ENCODE measurements at places on chromosomes 4 and X. TPM values are rescaled to one million over a fixed set of nuclear protein-coding genes. Genes with fewer than 3 reads are reported as not detected.

CPZ gene
- not detected for polyA plus RNA-seq

SPANXN3 gene
- not detected for polyA plus RNA-seq

POF1B gene
- polyA plus RNA-seq, result 3.9 TPM

HSFX3 gene
- polyA plus RNA-seq, result not detected

CFP gene
- 0.95 TPM for polyA plus RNA-seq

BRS3 gene
- not detected for polyA plus RNA-seq

MAGEA2B gene
- not detected for polyA plus RNA-seq

RNF212 gene
- 0.68 TPM for polyA plus RNA-seq

KIAA1210 gene
- polyA plus RNA-seq, result not detected

HSD17B13 gene
- polyA plus RNA-seq, result not detected

BST1 gene
- 0.21 TPM for polyA plus RNA-seq

SLITRK2 gene
- not detected for polyA plus RNA-seq

TMEM187 gene
- 7.1 TPM for polyA plus RNA-seq

Measured in IgD-negative memory B cell (primary cell).